ENCODE measurements at places on chromosomes 13 and 19. TPM values are rescaled to one million over a fixed set of nuclear protein-coding genes. Genes with fewer than 3 reads are reported as not detected.

The CEACAM20 gene
- total RNA-seq, result not detected

The IZUMO2 gene
- total RNA-seq, result not detected

The TFPT gene
- total RNA-seq, result 9.7 TPM

The NCR1 gene
- total RNA-seq, result not detected

The PBX4 gene
- 8.6 TPM for total RNA-seq

Measured in camera-type eye (tissue), 1 donor.